Activated CD8-positive, alpha-beta memory T cell treated with anti-CD3 and anti-CD28 coated beads, Interleukin-2, amount 50 U/mL, for 48 hours (primary cell): ENCODE measurements at places on chromosomes 5 and 9.

DNA sequence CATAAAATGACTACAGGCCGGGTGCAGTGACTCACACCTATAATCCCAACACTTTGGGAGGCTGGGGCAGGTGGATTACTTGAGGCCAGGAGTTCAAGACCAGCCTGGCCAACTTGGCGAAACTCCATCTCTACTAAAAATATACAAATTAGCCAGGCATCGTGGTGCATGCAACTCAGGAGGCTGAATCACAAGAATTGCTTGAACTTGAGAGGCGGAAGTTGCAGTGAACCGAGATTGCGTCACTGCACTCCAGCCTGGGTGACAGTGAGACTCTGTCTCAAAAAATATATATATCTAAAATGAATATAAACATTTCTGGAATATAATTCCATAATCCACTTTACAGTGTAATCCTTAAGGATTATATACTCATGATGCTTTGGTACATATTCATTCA lies 66.5 kb downstream of the TEX10 start:
- no peak for DNase-seq

DNA sequence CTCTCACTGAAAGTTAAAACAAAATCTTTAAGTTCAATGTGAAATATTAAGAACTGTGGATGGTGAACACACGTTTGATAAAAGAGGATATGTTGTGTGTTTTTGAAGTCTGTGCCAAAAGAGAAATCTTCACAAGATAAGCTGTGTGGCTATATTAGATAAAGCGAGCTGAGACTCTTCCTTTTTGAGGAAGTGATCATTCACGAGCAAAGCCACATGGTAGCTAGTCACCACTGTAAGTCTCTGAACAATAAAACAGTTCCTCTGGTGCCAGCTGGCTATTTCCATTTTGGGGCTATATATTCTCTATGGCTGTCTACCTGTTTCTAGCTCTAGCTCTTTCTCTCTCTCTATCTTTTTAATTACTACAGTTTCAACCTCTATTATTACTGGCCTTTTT lies 1849.2 kb upstream of the C9orf72 start:
- no peak for DNase-seq

GRCh38 chr5:386432-387341 lies 56.3 kb upstream of the EXOC3 start:
- no peak for DNase-seq

GRCh38 chr5:178590924-178591423 lies 781 bp upstream of the COL23A1 start:
- DNase-seq, result no peak

DNA sequence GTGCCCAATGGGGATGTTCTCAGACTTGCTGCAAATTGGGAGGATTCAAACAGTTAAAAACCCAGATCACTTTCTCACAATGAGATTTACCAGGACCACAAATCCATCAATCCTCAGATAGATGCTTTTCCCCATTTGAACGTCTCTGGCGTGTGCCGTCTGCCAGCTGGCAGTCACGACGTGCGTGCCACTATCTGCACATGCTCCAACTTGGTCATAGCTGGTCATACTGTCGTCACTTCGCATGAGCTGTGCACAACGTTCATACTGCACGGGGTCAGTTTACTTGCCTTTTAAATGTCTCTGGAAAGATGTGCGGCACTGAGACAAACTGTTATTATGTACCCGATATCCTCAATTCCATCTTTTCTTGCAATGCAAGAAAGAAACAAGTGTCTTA lies 118.3 kb upstream of the RAPGEF1 start:
- no peak for DNase-seq

DNA sequence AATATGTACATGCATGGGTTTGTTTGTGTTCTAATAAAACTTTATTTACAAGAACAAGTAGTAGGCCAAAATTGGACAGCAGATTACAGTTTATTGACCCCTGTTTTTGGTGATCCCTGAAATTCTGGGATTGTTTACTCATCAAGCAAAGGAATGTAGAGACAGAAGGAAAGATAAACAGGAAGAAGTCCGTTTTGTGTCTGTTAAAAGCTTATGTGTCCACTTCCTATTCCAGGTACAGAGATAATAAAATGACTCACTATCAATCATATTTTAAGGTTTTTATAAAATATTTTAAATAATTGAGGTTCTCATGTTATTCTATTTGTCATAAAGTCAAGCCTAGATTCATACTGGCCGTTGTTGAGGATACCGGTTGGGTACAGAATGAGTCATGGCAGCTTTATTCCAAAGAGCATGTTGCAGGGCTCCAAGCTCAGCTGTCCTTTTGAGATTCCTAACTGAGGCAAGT lies 214.9 kb upstream of the DAB2 start:
- DNase-seq, result no peak

DNA sequence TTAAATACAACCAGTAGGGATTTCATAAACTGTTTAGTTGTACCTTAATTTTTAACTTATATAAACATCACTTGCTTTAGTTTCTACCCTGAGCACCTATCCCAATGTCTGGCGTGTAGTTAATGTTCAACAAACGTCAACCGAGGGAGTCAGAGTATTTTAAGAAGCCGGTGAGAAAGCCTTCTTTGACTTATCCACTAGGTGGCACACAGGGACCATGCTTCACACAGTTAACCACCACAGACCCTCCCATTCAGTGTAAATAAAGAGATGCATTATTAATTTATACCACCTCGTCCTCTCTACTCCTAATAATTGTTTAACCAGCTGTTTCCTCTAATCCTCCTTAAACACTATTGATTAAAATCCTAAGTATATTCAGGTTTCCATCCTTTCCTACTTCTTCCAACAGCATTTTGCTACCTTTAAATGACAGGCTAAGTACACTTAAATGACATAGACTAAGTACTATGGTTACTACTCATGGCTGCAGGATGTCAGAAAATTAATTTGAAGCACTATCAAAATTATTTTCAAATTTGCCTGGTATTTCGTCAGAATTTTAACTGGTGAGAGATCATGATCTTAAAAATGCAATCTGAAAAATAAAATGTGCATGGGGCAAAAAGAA lies 2.3 kb downstream of the HAPLN1 start:
- no peak for DNase-seq

DNA sequence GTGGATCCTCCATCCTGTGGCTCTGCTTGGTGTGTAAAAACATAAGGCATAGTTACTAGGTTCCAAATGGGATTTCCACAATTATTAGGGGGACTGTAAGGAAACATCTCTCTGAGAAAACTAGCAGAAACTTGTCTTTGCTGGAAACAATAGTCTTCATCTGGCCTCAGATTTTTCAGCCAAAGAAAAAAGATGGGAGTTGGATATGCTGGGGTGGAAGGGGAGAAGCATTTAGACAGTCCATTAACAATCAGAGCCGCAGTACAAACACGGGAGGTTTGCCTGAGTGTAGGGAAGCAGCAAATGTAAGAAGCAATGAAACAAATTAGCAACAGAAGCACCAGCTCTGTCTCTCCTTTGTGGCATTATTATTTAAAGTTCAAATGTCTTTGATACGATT lies 402.7 kb upstream of the ZNF608 start:
- DNase-seq, result no peak
